Pancreas (tissue), 10 donors: ENCODE measurements at places on chromosomes 11 and 22. TPM values are rescaled to one million over a fixed set of nuclear protein-coding genes. Genes with fewer than 3 reads are reported as not detected.

The CCDC89 gene
- 0.31 TPM for polyA plus RNA-seq

The DENND5A gene
- polyA plus RNA-seq: 20.0 TPM

DNA sequence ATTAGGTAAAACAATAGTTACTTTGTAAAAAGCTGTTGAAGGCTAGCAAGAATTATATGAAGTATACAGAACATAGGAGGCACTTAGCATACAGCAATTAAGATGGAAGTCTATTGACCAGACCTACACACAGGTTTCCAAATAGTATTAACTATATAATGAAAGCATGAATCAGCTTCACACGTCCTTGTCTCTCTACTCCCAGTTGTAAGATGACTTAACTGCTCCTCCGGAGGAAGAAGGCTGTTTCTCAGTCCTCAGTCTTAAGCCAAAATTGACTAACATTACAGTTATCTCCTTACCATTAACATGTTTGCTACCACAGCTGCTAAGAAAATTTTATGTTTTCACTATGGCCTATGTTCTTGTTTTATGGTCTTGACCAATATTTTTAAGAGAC lies 24.7 kb downstream of the SIK3 start:
- no peak overlapping the region for H3K4me3 ChIP-seq
- no peaks in the 10 kb centered on the region for H3K36me3 ChIP-seq
- no peaks in the 10 kb centered on the region for H3K27me3 ChIP-seq
- DNase-seq: no peak

DNA sequence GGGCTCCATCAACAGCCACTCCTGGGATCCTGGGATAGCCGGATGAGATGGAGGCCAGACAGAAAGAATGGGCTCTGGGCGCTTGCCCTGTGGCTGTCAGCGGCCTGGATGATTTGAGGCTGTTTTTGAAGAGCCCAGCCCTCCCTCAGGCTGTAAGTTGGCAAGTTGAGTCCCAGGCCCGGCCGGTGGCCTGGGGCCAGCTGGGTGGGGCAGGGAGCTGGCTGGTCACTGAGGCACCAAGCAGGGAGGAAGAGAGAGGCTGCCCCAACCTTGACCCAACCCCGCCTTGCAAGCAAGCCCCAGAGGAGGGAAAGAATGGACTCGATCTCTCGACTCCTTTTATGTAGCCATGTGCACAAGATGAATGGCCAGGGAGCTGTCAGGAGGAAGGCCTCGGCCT lies 34.9 kb downstream of the RIBC2 start:
- H3K27me3 ChIP-seq: no peaks in the 10 kb centered on the region
- H3K27ac ChIP-seq: no peak overlapping the region
- DNase-seq: peak; percentile 34
- no peak overlapping the region for H3K4me3 ChIP-seq
- H3K36me3 ChIP-seq: no peaks in the 10 kb centered on the region

DNA sequence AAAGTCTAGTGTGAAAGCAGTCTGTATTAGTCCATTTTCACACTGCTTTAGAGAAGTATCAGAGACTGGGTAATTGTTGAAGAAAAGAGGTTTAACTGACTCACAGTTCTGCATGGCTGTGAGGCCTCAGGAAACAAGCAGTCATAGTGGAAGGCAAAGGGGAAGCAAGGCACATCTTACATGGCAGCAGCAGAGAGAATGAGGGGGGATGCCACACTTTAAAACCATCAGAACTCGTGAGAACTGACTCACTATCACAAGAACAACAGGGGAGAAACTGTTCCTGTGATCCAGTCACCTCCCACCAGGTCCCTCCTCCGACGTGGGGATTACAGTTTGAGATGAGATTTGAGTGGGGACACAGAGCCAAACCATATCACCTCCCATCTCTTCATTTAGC lies 13.8 kb upstream of the TUBA8 start:
- peaks cover 6% of the 10 kb centered on the region for H3K4me1 ChIP-seq
- no peak overlapping the region for H3K27ac ChIP-seq
- no peaks in the 10 kb centered on the region for H3K27me3 ChIP-seq
- H3K36me3 ChIP-seq: no peaks in the 10 kb centered on the region
- no peak for DNase-seq
- no peak overlapping the region for H3K4me3 ChIP-seq

DNA sequence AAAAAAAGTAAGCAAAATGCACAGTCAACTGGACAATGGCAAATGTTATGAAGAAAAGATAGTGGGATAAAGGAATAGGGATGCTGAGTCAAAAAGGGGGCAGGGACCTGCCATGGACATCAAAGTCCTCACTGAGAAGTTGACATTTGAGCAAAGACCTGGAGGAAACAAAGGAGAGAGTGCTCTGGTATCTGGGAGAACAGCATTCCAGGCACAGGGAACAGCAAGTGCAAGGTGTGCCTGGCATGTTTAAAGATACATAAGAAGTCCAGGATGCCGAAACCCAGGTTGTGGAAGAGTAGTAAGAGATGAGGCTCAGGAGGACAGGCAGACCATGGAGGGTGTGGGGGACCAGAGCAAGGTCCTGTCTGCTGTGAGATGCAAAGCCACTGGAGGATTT lies 123.3 kb downstream of the RRAS2 start:
- H3K4me3 ChIP-seq: no peak overlapping the region
- no peaks in the 10 kb centered on the region for H3K36me3 ChIP-seq
- H3K4me1 ChIP-seq: no peaks in the 10 kb centered on the region
- H3K27me3 ChIP-seq: no peaks in the 10 kb centered on the region
- no peak overlapping the region for H3K27ac ChIP-seq
- no peak for DNase-seq

- H3K4me1 ChIP-seq: peaks cover 13% of the 10 kb centered on the region
- no peak overlapping the region for H3K4me3 ChIP-seq
- DNase-seq: no peak
- no peak overlapping the region for H3K27ac ChIP-seq
Measured at GRCh38 chr11:44018829-44019228, 29.0 kb upstream of the ACCSL start.

- no peaks in the 10 kb centered on the region for H3K36me3 ChIP-seq
- DNase-seq: no peak
- no peak overlapping the region for H3K27ac ChIP-seq
- no peaks in the 10 kb centered on the region for H3K27me3 ChIP-seq
- H3K4me1 ChIP-seq: no peaks in the 10 kb centered on the region
Measured at GRCh38 chr11:2849994-2850770, 35.4 kb downstream of the CDKN1C start.

DNA sequence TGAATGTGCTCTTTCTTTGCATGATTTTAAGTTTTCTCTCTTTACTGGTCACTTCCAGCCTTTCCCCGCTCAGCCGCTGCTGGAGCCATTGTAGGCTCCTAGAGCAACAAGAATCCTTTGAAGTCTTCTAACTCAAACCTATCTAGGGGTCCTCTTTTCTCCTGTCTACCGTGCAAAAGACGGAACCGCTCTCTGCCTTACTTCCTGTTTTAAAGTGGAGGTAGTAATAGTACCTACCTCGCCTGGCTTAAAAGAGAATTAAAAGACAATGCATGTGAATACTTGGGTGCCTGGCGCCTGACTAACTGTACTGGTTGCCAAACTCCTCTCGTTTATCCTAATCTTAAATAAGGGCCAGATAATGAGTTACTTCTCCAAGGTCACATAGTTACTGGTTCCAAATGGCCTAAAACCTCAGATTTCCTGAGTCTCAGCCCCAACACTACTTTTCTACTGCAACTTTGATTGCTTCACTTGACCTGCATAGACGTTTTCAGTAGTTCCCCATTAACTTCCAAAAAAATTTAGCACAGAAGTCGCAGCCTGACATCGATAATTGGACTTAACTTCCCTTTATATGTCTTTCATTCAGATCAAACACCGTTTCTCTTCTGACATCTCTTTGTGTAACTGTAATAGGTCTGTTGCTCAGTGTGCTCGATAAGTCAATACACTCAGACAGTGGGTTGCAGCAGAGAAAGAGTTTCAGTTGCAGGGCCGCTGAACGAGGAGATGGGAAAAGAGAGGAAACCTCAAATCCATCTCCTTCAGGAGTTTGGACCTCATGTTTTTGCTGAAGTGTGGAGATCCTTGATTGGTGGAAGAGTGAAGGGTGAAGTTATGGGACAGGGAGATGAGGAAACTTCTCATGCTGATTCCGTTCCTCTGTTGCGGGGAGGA lies 891 bp downstream of the SAMM50 start:
- H3K36me3 ChIP-seq: no peaks in the 10 kb centered on the region
- peak overlapping the region; percentile 96 for H3K4me3 ChIP-seq
- peaks cover 12% of the 10 kb centered on the region for H3K4me1 ChIP-seq

GRCh38 chr11:95066716-95067038 lies at the start of gene SRSF8:
SRSF8 (plus strand) TSS chr11:95066919; CDS start chr11:95067227, 308 bp downstream.
- peak within 1 kb of the TSS; percentile 80 for H3K4me3 ChIP-seq
- H3K27me3 ChIP-seq: no peaks in the 10 kb centered on the region
- peaks cover 10% of the 10 kb centered on the region for H3K4me1 ChIP-seq
- H3K27ac ChIP-seq: peak within 1 kb of the TSS; percentile 98
